ENCODE measurements at places on chromosomes 12 and 14. TPM values are rescaled to one million over a fixed set of nuclear protein-coding genes. Genes with fewer than 3 reads are reported as not detected.

The C12orf50 gene
- not detected for total RNA-seq

The TDRD9 gene
- 0.29 TPM for total RNA-seq

The GOLGA5 gene
- total RNA-seq, result 29.8 TPM

The SLC8B1 gene
- 91.2 TPM for total RNA-seq

The SYNDIG1L gene
- total RNA-seq, result not detected

The APOF gene
- total RNA-seq, result not detected

The SMIM41 gene
- not detected for total RNA-seq

The ASB2 gene
- 29.7 TPM for total RNA-seq

The KLHL33 gene
- 0.15 TPM for total RNA-seq

The OTOGL gene
- total RNA-seq, result not detected

The TMEM132D gene
- total RNA-seq, result not detected

The MEG3 gene
- total RNA-seq, result not detected

The SIX6 gene
- total RNA-seq, result not detected

The LARP4 gene
- 38.7 TPM for total RNA-seq

The ATG2B gene
- 28.4 TPM for total RNA-seq

The REM2 gene
- 4.6 TPM for total RNA-seq

The ADCY4 gene
- total RNA-seq, result 8.1 TPM

The ESPL1 gene
- 0.55 TPM for total RNA-seq

The ARMH4 gene
- total RNA-seq, result not detected

The GPR137C gene
- not detected for total RNA-seq

The LTBP2 gene
- 0.36 TPM for total RNA-seq

The ITGB7 gene
- total RNA-seq, result 397 TPM

The C1R gene
- total RNA-seq, result 0.86 TPM

The P3H3 gene
- 11.8 TPM for total RNA-seq

The SERPINA10 gene
- total RNA-seq, result not detected

The APOLD1 gene
- 2.7 TPM for total RNA-seq

The MUCL1 gene
- total RNA-seq, result not detected

The ACAD10 gene
- 52.2 TPM for total RNA-seq

The C12orf54 gene
- not detected for total RNA-seq

The LRRIQ1 gene
- not detected for total RNA-seq

The FBRSL1 gene
- total RNA-seq, result 97.3 TPM

The TRIM9 gene
- total RNA-seq, result 0.55 TPM

The LYZ gene
- total RNA-seq, result 40.5 TPM

The HOXC9 gene
- not detected for total RNA-seq

The MAGOHB gene
- 22.0 TPM for total RNA-seq

The BMAL2 gene
- 0.32 TPM for total RNA-seq

The PCED1B gene
- 49.0 TPM for total RNA-seq

The ORAI1 gene
- total RNA-seq, result 48.8 TPM

The GPR135 gene
- 2.3 TPM for total RNA-seq
